ENCODE measurements at places on chromosomes 3 and 15.

DNA sequence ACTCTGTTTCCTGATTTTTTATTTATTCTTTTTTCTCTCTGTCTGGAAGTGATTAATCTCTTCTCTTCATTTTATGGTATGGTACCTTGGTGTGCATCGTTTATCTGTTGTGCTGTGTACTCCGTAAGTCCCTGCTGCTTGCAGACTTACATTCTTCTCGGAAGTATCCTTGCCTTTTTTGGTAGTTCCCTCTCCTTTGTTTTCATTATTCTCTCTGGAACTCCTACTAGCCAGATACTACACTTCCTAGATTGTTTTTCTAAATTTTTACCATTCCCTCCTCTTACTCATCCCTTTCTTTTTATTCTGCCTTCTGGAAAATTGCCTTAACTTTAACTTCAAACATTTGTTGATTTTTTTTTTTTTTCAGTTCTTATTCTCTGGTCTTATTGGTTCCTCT is 27.2 kb downstream of the PIK3CA start:
- no peak for DNase-seq

DNA sequence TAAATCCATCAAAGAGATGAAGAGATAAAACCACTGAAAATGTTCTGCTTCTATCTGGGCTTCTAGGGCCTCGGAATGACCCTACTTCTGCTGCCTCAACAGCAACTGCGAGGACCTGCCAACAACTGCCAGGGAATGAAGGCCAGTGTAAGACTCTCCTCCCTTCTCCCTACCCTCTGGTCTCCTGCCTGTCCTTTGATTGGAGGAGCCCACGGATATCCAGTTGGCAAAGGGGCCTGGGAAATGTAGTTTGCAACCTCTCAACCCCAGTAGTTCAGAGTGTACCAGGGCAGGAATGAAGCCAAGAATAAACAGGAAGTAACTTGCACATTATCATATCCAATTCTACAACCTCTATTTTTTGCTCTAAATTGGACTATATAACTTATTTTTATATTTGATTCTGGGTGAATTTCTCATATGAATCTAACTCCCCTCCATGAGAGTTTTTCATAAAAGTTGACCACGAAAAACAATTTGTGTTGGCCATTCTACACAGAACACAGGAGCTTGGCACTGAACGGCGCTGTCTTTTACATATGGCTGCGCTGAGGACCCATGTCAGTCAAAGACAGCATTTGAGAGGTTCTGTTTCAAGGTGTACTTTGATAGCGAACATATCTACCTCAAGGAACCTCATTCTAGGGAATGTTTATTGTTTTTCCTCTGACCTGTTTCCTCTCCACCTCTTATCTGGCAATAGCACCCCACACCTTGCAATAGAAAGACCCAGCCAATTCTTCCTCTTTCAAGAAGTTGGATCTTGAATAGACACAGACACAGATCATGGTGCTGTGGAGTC is 91.1 kb upstream of the RNF7 start:
- peak; percentile 80 for DNase-seq

- DNase-seq: no peak
Observed at GRCh38 chr15:64597477-64597822, 137.1 kb downstream of the ZNF609 start.

GRCh38 chr3:138377804-138378203 is 29.4 kb downstream of the MRAS start:
- no peak for DNase-seq

- no peak for DNase-seq
Observed at GRCh38 chr15:60634815-60635214, 155.9 kb upstream of the ICE2 start.

DNA sequence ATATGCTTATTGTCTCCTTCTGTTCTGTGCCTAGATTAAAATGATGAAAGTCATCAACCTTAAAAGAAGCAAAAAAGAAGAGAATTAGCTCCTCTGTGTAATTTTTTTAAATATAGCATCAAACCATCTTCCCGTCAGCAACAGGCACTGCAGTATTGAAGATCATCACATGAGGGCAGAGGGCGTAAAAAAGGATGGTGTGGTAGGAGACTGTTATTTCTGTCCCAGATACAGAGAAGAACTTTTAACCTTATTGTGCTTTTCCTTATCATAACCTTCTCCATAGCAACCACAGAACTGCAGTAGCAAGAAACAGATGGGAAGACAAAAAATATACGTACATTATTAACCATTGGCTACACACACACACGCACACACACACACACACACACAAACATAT is 88.8 kb downstream of the IGSF11 start:
- DNase-seq: no peak

GRCh38 chr3:180354214-180354613 is 247.7 kb upstream of the TTC14 start:
- DNase-seq: no peak

- DNase-seq: no peak
Observed at GRCh38 chr3:190073264-190074008, 47.3 kb downstream of the P3H2 start.

DNA sequence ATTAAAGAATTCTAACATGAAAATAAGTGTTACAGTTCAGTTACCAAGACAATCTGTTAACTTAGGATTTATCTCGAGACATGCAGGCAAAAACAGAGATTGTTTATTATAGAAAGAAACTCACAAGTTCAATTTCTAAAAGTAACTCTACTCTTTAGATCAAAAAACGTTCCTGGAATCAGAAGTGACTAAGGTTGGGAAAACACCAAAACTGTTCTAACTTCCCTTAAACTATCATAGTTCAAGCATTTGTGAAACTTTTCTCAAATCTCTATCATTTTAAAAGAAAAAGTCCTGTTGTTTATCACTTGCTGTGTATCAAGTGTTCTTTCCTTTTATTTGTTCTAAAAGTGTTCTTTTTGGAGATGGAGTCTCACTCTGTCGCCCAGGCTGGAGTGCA is 8.7 kb downstream of the WDR82 start:
- DNase-seq: no peak

GRCh38 chr15:22967084-22967770 is 12.9 kb downstream of the CYFIP1 start:
- no peak for DNase-seq

DNA sequence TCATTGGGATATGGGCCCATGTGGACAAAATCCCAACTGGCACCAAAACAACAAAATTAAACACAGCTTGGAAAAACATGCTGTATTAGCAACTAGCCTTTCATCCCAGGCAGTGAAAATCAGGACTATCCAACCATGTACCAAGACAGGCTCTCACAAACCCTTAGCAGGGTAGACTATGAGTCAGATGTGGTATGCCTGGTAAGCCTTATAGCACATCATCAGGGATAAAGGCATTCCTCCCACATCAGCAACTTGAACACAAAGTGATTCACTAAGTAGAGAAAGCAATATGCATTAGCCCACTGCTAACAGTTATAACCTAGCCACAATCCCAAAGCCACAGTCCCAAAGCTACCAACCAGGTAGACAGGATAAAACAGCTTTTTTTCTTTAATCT is 8.0 kb downstream of the CEP152 start:
- peak; percentile 25 for DNase-seq

- DNase-seq: no peak
Observed at GRCh38 chr3:178042376-178042775, 493.9 kb upstream of the KCNMB2 start.

DNA sequence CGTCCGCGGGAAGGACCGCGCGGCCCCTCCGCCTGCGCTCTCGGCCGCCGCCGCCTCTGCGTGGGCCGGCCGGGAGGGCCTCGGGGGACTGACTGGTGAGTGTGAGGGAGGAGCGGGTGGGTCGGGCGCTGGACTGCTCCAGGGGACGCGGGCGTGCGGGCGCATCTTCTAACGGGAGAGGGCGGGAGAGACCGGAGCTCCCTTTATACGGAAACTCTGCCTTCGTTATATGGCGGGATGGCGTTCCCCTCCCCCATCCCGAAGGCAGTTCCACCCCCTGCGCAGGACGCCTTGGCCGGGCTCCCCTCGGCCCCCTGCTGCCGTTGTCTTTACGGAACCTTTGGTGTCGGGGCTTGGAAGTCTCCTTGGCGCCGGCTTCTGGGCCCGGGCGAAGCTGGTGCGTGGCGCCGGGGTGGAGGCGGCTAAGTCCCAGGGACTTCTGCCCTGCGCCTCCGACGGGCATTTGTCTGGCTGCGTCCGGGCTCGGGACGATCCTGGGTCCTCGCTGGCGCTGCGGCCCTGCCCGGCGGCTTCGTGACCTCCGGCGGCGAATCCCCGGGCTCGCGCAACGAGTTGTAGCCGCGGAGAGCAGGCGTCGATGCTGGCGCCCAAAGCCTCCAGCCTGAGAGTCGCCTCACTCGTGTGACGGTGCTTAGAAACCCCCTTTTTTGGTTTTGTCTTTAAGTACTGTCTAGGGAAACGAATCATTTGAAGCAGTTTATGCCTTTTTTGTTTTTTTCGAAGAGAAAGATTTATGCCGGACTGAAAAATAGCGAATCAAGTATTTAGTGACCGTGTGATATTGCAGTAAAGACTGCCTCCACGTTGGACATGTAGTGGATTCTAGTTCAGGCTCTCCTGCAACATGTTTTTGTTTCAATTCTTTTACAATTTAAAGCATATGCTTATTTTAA is 623 bp downstream of the ZNF639 start:
- peak; percentile 49 for DNase-seq

DNA sequence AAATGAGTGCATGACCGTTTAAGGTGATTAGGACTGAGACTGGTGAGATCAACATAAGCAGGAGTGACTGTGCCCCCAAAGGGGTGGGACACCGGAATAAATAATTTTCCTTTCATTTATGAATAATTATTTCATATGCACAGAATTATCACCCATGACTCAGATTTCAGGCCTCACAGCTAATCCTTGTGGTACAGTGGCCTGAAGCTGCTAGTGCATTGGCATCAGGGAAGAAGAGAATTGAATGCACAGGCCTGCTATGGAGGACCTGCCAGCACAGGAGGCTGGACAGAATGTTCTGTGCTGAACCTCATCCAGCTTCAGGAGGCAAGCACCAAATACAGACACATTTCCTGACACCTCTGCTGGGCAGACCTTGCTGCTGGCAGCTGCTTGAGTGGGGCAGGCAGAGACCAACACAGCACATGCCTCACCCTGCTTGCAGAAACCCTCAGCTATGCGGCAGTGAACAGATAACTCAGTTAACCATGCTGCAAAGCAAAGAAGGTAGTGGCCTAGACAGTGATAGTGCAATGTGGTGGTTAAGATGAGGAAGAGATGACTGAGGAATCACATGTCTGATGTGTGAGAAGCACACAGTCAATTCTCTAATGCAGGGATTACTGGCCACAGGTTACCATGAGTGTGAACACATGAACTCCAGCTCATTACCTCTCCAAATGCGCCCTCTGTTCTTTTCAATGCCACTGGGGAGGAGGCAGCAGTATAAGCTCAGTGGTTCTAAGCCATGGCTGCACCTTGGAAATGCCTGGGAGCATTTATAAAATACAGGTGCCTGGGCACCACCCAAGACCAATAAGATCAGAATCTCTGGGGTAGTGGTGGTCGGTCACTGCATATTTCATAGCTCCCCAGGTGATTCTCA is 68.1 kb upstream of the SCN5A start:
- DNase-seq: no peak

GRCh38 chr3:100277255-100277800 is 16.5 kb downstream of the TBC1D23 start:
- DNase-seq: no peak

- DNase-seq: no peak
Observed at GRCh38 chr15:80662129-80662528, 33.0 kb upstream of the ABHD17C start.

DNA sequence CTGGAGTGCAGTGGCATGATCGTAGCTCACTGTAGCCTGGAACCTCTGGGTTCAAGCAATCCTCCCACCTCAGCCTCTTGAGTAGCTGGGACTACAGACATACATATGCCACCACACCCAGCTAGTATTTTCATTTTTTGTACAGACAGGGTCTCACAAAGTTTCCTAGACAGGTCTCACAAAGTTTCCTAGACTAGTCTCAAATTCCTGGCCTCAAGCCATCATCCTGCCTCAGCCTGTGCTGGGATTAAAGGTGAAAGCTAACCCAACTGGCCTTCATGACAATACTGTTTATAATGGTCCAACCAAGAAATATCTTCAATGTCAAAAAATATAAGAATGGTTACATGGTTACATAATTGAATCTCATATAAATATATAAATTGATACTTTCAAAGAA is 24.0 kb downstream of the GPR176 start:
- DNase-seq: no peak

DNA sequence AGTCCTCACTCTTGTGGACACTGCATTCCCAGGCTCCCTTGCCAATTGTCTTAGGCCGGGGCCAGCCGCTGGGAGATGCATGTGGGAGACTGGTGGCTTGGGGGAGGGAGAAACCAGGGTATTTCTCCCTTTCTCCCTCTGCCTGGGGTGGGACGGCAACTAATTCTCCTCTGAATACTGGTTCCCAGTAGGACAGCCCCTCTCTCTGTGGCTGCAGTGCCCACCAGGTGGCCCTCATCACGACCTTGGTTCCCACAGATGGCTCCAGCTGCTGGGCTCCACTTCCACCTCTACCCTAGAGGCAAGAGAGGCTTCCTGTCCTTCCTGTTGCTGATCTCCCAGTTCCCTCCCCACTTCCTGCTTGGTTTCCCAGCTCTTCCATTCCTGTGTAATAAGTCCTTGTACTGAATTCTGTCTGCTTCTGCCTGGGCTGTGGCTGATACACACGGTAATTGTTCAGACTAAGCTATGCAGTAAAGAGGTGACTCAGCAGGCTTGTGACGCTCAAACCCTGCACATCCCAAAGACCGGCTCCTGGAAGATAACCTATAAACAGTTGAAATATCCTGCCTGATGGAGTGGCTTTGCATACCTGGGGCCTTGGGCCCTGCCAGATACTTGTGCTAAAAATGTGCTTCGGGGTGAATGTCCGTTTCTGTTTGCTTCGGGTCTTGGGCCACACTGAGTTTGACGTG is 20.4 kb upstream of the COPG1 start:
- DNase-seq: peak; percentile 72

- DNase-seq: no peak
Observed at GRCh38 chr3:138184994-138185393, 2.1 kb upstream of the ARMC8 start.

- DNase-seq: no peak
Observed at GRCh38 chr3:98013411-98014267, 21.5 kb downstream of the GABRR3 start.

- DNase-seq: peak; percentile 79
Observed at GRCh38 chr15:63372018-63372705, 9.5 kb downstream of the CA12 start.

- no peak for DNase-seq
Observed at GRCh38 chr3:185995352-185995751, 57.5 kb upstream of the TRA2B start.

GRCh38 chr3:148943506-148944205 is 47.7 kb upstream of the GYG1 start:
- DNase-seq: peak; percentile 43

- DNase-seq: no peak
Observed at GRCh38 chr3:42394579-42395288, 15.7 kb downstream of the LYZL4 start.

DNA sequence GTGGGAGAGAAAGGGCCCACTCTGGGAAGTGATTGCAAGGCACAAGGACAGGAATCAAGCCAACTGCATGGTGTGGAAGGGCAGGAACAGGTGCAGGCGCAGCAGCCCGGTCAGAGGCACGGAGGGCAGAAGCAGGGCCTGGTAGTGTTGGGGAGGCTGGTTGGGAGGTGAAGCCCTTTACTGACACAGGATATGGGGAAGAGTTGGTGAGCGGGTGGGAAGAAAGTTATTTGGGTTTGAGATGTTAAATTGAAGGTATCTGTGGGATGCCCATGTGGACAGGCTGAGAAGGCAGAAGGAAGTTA is 83.6 kb upstream of the ABHD2 start:
- no peak for DNase-seq

GRCh38 chr15:87082581-87082980 is 1002.9 kb downstream of the AGBL1 start:
- no peak for DNase-seq

- DNase-seq: peak; percentile 27
Observed at GRCh38 chr3:180433152-180433551, 168.8 kb upstream of the TTC14 start.

Measured in H54 (cell line).